ENCODE measurements at places on chromosomes 16 and 17. TPM values are rescaled to one million over a fixed set of nuclear protein-coding genes. Genes with fewer than 3 reads are reported as not detected.
A peak's percentile ranks its signal among the peaks of the same experiment; 100 is the strongest.

TUBB3 gene
- total RNA-seq: 3.6 TPM

KREMEN2 gene
- not detected for total RNA-seq

CDRT15 gene
- total RNA-seq: not detected

KCTD19 gene
- not detected for total RNA-seq

CASKIN1 gene
- total RNA-seq: not detected

TRPV3 gene
- total RNA-seq: not detected

TBC1D3C gene
- total RNA-seq: not detected

MYL11 gene
- total RNA-seq: not detected

C17orf50 gene
- total RNA-seq: not detected

C16orf90 gene
- total RNA-seq: not detected

CDH5 gene
- total RNA-seq: not detected

DNA sequence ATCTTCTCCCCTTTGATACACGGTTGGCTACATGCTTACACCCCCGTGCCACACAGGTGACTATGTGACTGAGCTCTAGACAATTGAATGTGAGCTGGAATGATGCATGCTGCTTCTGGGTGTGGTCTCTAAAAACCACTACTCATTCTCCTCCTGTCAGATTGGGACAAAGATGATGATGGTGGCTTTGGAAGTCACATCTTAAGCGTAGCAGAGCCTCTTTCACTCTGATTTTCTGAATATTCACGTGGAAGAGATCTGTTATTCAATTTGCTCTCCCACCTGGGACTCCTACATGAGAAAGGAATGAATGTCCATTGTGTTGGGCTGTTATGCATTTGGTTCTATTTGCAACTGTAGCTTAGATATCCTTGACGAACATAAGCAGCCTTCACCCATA, 763.6 kb upstream of the EEF2KMT start:
- no peak overlapping the region for H3K27ac ChIP-seq
- H3K4me1 ChIP-seq: no peaks in the 10 kb centered on the region
- no peaks in the 10 kb centered on the region for H3K27me3 ChIP-seq
- no peak overlapping the region for H3K4me3 ChIP-seq
- H3K36me3 ChIP-seq: no peaks in the 10 kb centered on the region

- H3K27ac ChIP-seq: no peak overlapping the region
- H3K27me3 ChIP-seq: no peaks in the 10 kb centered on the region
- no peak overlapping the region for H3K4me3 ChIP-seq
- no peak for DNase-seq
- peaks cover 13% of the 10 kb centered on the region for H3K4me1 ChIP-seq
Observed at GRCh38 chr16:1354815-1355540, 3.2 kb downstream of the GNPTG start.

DNA sequence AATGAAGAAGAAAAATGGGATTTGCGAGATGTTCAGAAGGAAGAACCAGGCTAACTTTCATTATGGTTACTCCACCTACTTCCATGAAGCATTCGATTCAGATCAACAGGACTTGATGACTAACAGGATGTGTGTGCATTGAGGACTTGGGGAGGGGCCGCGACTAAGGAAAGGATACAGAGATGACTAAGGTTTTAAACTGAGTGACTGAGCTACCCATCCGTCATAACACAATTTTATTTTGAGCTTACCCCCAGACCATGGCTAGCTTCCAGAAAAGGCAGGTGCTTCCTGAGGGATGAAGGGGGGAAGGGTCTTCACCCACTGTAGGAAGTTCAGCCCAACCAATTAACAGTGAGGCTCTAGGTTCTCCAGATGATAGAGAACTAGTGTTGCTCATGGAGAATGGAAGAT, 2.5 kb upstream of the CDYL2 start:
- H3K27ac ChIP-seq: no peak overlapping the region
- no peak overlapping the region for H3K4me3 ChIP-seq
- no peak for DNase-seq
- no peaks in the 10 kb centered on the region for H3K36me3 ChIP-seq
- H3K27me3 ChIP-seq: no peaks in the 10 kb centered on the region

DNA sequence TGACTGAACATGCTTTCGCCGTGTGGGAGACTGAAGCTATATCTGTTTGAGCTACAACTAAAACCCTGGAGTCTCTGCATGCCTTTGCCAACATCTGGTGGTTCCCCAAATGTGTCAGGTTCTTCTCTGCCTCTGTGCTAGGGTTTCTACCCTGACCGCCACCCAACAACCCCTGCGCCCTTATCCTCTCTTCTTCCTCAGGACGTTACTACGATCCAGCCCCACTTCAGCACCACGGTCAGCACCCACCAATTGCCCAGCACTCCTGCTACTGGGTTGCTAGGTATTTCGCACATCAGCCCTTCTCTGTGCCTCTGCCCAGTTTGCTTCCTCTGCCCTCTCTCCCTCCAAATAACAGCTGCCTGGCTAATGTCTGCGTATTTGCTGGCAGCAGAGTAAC, 106.3 kb upstream of the HSBP1 start:
- no peaks in the 10 kb centered on the region for H3K4me1 ChIP-seq
- no peaks in the 10 kb centered on the region for H3K36me3 ChIP-seq
- H3K27me3 ChIP-seq: no peaks in the 10 kb centered on the region
- no peak overlapping the region for H3K4me3 ChIP-seq
- DNase-seq: no peak

DNA sequence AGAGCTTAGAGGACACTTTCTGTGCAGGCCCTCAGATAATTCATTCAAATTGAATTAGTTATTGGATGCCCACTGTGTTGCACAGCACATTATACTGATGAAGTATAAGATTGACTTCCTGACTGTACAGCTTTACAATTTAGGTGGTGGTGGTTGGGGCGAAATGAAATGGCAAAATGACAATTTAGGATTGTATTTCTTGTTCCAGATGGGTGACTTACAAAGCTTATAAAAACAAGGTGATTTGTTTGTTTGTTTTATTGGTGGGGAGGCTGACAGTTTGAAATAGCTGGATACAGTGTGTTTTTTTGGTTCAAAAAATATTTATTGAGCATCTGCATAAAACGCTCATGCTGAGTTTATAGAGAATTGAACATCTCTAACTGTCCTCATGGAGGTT, 1.6 kb downstream of the MAP2K4 start:
- H3K36me3 ChIP-seq: no peaks in the 10 kb centered on the region
- no peak overlapping the region for H3K4me3 ChIP-seq
- H3K27ac ChIP-seq: no peak overlapping the region

DNA sequence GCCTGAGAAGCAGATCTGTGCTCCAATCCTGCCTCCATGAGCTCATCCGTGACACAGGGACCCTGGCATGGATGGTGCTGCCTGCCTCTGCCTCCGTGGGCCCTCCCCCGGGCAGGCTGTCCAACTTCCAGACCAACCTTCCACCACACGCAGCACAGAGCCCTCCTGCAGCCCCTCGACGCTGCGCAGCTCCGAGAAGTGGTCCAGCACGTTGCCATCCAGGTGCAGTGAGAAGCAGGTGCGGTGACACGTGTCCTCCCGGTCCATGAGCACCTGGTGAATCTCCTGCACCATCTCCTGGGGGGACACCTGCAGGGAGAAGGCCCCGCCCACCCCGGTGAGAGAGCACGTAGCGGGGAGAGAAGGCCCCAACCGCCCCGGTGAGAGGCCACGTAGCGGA, 8.4 kb downstream of the CLUH start:
- DNase-seq: no peak
- H3K4me3 ChIP-seq: no peak overlapping the region
- H3K4me1 ChIP-seq: no peaks in the 10 kb centered on the region
- no peak overlapping the region for H3K27ac ChIP-seq
- H3K36me3 ChIP-seq: no peaks in the 10 kb centered on the region

GRCh38 chr16:11564046-11564926, 22.4 kb downstream of the LITAF start:
- peaks cover 38% of the 10 kb centered on the region for H3K4me1 ChIP-seq
- no peak overlapping the region for H3K4me3 ChIP-seq
- peak overlapping the region; percentile 65 for H3K27ac ChIP-seq
- no peaks in the 10 kb centered on the region for H3K27me3 ChIP-seq

DNA sequence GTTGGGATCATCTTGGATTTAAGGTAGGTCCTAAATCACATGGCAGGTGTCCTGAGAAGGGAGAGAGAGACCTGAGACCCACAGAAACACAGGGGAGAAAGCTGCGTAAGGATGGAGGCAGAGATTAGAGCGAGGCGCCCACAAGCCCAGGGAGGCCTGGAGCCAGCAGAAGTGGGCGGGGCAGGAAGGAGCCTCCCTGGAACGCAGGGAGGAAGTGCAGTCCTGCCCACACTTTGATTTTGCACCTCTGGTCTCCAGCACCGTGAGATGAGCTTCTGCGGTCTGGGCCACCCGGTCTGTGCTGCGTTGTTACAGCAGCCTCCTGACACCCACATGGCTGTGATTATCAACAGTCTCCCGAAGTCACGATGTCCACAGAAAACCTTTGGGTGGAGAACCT, 6.4 kb downstream of the DNASE1L2 start:
- H3K36me3 ChIP-seq: no peaks in the 10 kb centered on the region
- H3K27ac ChIP-seq: no peak overlapping the region
- no peak for DNase-seq

- H3K27ac ChIP-seq: peak within 1 kb of the TSS; percentile 99
- peak; percentile 98 for DNase-seq
- H3K4me3 ChIP-seq: peak within 1 kb of the TSS; percentile 76
Observed at GRCh38 chr16:29745853-29746345, at the start of gene C16orf54. Gene C16orf54 (minus strand): TSS chr16:29745990. CDS start chr16:29744951, 1,039 bp downstream.

DNA sequence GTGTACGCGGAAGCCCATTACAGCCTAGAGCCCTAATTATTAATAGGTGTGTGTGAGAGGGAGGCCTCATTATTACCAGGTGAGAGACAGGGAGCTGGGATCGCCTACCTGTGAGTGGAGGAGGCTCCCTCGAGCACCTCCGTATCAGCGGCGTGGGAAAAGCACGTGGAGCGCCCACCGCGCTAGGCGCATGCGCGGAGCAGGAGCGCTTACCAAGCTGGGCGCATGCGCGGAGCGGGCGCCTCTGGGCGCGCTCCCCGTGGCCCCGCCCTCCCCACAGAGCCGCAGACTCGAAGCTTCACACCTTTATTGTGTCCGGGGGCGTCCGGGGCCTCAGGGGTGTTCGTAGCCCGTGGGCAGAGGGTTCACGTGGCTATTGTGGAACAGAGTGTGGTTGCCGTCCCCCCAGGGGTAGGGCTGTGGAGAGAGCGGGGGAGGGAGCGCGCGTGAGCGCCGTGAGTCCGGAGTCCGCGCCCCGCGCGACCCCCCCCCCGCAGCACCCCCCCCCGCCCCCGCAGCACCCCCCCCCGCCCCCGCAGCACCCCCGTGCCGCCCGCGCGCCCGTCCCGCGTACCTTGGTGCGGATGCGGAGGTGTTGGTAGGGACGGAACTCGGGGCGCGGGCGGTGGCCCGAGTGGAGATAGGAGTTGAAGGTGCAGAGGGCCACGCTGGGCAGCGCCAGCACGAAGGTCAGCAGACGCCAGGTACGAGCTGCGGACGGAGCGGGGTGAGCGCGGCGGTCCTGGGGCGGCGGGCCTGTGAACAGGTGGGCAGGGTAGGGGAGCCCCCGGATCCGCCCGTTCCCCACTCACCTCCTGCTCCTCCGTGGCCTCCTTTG, 500 bp downstream of the COX6A2 start:
- no peaks in the 10 kb centered on the region for H3K4me1 ChIP-seq
- H3K27ac ChIP-seq: no peak overlapping the region
- H3K36me3 ChIP-seq: no peaks in the 10 kb centered on the region
- DNase-seq: peak; percentile 67
- H3K4me3 ChIP-seq: no peak overlapping the region

- DNase-seq: no peak
- no peak overlapping the region for H3K4me3 ChIP-seq
- no peaks in the 10 kb centered on the region for H3K36me3 ChIP-seq
- H3K4me1 ChIP-seq: no peaks in the 10 kb centered on the region
- no peaks in the 10 kb centered on the region for H3K27me3 ChIP-seq
- H3K27ac ChIP-seq: no peak overlapping the region
Observed at GRCh38 chr16:58912571-58912970, 178.5 kb upstream of the GOT2 start.

GRCh38 chr16:89184933-89185794, 13.6 kb downstream of the CDH15 start:
- no peak for DNase-seq
- H3K27me3 ChIP-seq: no peaks in the 10 kb centered on the region
- H3K36me3 ChIP-seq: no peaks in the 10 kb centered on the region
- H3K4me1 ChIP-seq: peaks cover 6% of the 10 kb centered on the region
- H3K4me3 ChIP-seq: no peak overlapping the region

GRCh38 chr17:70476368-70476767, 307.0 kb downstream of the KCNJ2 start:
- DNase-seq: no peak
- no peak overlapping the region for H3K4me3 ChIP-seq
- H3K4me1 ChIP-seq: no peaks in the 10 kb centered on the region
- no peaks in the 10 kb centered on the region for H3K27me3 ChIP-seq
- no peaks in the 10 kb centered on the region for H3K36me3 ChIP-seq
- H3K27ac ChIP-seq: no peak overlapping the region

GRCh38 chr17:4870855-4871254, 28.5 kb upstream of the C17orf107 start:
- no peaks in the 10 kb centered on the region for H3K27me3 ChIP-seq
- H3K27ac ChIP-seq: no peak overlapping the region
- H3K4me1 ChIP-seq: no peaks in the 10 kb centered on the region
- H3K4me3 ChIP-seq: no peak overlapping the region

DNA sequence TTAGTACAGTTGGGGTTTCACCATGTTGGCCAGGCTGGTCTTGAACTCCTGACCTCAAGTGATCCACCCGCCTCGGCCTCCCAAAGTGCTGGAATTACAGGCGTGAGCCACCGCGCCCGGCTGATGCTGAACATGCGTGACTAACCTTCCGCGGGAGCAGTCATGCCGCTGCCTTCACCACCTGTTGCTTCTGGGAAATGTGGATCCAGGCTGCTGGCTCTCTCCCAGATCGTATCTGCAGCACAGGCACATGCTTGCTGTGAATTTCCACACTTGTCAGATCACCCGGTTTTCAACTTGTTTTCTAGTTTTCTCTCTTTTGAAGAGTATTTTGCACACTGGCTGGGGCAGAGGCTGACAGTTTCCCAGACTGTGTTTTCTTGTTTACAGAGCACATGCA, 97.9 kb downstream of the ADCY9 start:
- no peaks in the 10 kb centered on the region for H3K27me3 ChIP-seq
- H3K27ac ChIP-seq: no peak overlapping the region
- H3K36me3 ChIP-seq: no peaks in the 10 kb centered on the region

DNA sequence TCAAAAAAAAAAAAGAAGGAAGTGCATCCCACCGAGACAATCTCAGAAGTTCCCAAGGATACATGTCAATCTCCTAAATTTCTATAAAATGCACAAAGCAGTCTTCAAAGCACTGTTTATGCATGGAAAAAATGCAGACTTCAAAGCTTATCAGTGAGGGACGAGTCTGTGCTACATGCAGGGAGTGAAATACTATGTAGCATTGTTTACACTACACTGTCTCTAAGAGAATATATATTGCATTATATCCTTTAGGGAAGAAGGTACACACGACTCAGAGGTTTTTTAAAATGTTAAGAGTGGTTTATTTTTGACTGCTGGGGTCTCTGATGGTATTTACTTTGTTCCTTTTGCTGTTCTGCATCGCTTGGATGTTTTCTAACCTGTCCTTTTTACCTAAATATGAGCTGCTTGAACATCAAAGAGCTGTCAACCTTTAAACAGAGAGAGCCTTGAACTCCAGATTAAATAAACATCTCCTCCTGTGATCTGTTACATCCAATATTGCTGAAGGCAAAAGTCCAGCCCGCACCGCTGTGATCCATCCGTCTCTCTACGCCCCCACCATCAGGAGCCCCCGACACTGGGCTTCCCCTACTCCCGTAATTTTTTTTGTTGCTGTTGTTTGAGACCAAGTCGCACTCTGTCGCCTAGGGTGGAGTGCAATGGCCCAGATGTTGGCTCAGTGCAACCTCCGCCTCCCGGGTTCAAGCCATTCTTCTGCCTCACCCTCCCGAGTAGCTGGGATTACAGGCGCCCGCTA, 1.4 kb downstream of the FBXO31 start:
- peak overlapping the region; percentile 61 for H3K4me3 ChIP-seq
- H3K27ac ChIP-seq: peak overlapping the region; percentile 74
- H3K36me3 ChIP-seq: peaks cover 6% of the 10 kb centered on the region
